NCI-H187 (cell line): ENCODE measurements at places on chromosomes 1 and 21.
A peak's percentile ranks its signal among the peaks of the same experiment; 100 is the strongest.

- no peak for DNase-seq
Observed at GRCh38 chr1:225772323-225772768, 5.3 kb upstream of the SRP9 start.

DNA sequence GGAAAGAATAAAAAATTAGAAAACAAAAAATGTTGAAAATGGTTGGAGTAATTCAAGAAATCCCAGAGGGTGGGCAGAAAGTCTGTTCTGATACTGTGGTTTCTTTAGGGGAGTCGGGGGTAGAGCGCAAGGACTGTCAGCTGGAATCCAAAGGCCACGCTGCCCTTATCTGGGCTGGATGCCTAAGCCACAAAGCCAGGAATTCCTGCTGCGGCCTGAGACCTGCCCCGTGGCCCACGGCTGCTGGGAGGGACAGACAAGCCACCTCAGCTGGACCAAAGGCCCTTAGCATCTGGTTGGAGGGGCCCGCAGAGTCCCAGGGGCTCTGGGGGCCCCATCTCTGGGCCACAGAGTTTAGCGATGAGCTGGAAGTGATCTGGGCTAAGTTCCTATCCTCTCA lies 60.2 kb downstream of the DMRTB1 start:
- no peak for DNase-seq

DNA sequence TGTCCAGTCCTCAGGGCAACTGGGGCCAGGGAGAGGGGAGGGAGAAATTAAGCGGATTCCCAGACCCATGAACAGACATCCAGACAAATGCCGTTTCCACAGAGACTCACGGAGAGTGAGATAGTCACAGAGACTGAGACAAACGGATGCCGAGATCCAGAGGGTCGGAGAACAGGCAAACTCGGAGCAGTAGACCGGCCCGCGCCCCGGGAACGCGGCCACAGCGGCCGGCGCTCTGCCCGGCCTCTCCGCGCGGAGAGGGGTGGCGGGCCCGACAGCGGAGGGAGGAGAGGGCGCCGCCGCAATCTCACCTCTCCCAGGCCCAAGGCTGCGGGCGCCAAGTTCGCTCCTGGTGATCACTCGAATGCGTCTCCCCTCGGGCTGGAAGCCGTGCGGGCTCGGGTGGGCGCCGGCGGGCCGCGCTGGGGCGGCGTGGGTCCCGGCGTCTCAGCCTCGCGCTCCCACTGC lies 831 bp upstream of the FOXD2 start:
- no peak for DNase-seq

DNA sequence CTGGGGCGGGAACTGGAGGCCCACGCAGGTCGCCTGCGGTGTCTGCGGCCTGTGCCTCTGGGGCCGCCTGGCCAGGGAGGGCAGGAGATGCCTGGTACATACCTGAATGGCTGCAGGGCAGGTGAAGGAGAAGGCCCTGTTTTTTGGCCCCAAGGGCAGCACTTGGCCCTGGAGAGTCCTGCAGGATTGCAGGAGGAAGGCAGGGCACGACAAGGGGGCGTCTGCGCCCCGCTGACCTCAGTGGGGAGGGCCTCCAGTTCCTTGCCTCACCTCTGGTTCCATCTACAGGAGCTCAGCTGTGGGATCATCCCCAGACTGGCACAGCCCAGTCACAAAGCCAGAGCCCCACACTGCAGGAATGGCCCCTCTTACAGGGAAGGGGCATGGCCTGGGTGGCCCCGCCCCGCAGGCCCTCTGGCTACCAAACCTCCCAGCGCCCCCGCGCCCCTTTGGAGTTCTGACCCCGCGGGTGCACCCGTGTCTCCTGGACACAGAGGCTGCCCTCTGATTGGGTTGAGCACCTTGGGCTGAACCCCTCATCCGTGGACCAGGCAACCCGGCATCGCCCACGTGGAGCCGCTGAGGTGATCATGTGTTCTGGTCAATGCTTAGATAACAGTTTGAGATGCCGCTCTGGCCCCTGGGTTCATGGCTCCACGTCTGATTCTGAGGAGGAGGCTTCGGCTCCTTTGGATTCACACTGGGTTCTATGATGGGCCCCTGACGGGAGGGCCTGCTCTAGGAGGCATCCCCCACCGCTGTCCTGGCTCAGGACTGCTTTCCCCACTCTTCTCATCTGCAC lies 1.3 kb upstream of the PEX10 start:
- no peak for DNase-seq

DNA sequence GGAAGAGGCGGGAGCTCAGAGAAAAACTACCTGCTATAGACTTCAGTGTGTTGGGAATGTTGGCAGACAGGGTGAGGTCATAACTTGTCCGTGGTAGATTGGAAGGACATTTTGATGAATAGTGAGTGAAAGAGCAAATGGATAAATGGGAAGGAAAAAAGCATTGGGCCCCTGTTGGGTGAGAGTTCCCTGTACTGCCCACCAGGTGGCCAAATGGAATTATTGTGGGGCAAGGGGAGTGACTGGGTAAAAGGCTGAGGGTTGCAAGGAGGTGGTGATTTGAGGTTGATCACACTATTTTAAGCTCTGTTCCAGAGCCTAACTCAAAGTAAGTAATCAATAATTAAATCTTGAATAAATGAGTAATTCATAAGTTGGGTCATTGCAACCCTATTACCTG lies 60.4 kb downstream of the MRPS6 start:
- DNase-seq: no peak

GRCh38 chr1:79587229-79587628 lies 580.7 kb upstream of the ADGRL4 start:
- no peak for DNase-seq

DNA sequence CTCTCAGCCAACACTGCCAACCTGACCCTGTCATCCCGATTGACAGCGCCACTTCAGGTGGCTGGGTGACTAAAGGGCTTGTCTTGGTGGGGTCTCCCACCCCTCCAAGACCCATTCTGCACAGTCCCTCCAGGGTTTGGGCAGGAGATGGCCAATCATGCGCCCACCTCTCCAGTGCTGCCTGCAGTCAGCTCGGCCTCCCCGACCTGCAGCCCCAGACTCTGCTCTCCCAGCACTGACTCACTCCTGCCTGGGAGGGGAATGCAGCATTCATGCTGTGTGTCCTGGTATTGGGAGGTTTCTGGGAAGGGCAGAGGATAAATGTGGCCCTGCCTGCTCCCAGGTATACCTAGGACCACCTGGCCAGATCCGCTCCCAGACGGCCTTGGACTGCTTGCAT lies 9.7 kb downstream of the TMEM81 start:
- DNase-seq: no peak

- DNase-seq: peak; percentile 80
Observed at GRCh38 chr1:155226188-155226909, 17.9 kb downstream of the MTX1 start.

DNA sequence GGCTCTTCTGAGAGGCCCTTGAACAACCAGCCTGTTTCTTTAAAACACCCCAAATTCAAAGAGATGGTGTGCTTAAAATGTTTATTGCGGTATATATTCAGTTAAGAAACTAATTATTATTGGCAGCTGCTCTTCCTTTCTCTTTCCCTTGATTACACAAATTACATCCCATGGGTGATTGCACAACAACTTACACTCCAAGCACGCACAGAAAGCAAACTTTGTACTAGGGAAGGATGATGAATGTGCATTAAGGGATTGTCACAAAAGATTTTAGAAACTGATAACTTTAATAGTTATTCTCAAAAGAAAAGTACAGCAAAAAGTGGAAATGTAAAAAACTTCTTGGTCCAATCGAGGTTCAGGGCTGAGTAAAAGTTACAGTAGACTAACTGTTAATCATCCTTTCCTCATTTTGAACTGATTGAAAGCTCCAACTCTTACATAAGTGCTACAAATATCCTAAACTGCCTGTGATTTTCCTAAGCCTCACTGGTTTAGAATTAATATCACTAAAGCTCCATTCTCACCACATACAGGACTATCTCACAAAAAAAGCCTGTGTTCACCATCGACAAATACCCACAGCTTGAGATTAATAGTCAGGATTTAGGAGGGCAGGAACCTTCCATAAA lies 153.4 kb downstream of the TTLL7 start:
- no peak for DNase-seq
